ENCODE measurements at places on chromosomes 5 and 9.

DNA sequence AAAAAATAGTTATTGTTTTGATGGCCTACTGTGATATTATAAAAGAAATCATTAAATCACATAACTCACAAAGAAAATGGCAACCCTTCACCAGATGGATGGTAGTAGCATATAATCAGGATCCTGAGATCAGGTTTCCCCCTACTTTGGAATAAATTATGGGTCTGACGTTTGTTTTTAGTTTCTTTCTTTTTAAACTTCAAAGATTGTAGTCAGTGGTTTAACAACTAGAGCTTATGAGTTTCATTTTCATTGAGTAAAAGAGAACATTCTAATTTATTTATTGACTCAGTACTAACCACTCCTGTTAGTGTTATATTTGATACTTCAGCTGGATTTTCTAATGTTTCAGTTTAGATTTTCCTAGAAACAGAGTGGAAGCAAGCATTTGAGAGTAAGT, 218.0 kb upstream of the PCSK5 start:
- no peak for DNase-seq

- no peak for DNase-seq
Measured at GRCh38 chr9:95817205-95817604, 58.3 kb upstream of the ERCC6L2 start.

DNA sequence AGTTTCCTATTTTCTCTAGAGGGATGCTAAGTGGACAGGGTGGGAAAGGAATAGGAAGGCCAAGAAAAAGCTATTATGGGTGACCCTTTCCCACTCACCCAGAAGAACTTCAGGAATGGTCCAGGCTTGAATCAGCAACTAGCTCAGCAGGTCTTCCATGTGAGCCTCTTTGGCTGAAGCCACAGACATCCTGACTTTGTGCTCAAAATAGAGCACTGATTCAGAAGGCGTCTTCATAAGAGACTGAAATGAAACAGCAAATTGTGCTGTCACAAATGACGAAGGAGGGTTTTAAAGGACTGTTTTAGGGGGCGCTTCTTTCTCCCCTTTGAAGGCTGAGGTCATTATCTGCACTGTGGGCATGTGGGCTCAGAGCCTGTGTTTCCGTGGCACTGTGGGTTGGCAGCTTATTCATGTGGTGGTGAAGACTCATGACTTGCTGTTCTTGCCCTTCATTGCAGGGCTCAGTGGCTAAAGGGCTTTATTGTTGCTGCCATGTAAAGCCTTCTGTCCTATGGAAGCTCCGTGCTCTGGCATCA, 65.8 kb upstream of the NFIL3 start:
- DNase-seq, result peak; percentile 49

GRCh38 chr9:19732441-19732951, 56.3 kb downstream of the SLC24A2 start:
- no peak for DNase-seq

GRCh38 chr9:126119731-126120130, 206.9 kb upstream of the MVB12B start:
- DNase-seq, result no peak
